Activated CD4-positive, alpha-beta memory T cell treated with anti-CD3 and anti-CD28 coated beads, Interleukin-2, amount 10 ng/mL, durations not matched to agents 7 days and 5 days (primary cell): ENCODE measurements at places on chromosomes 13 and 19. TPM values are rescaled to one million over a fixed set of nuclear protein-coding genes. Genes with fewer than 3 reads are reported as not detected.

DNA sequence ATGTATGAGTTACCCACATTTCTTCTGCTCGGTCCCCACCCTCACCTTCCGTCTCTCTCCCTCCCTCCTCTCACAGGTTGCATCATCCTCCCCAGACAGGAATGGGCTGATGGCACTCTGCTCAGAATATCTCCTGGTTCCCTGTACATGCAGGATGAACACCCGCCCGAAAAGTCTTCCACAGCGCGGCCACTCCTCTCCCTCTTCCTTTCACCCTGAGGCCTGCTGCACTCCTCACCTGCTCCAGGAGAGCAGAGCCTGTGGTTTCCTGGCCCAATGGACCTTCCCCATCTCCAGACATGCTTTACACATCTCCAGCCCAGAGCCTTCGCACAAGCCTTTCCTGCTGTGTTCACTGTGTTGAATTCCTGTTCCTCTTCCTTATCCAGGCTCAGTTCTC lies 40.9 kb downstream of the GSX1 start:
- no peak for DNase-seq

DNA sequence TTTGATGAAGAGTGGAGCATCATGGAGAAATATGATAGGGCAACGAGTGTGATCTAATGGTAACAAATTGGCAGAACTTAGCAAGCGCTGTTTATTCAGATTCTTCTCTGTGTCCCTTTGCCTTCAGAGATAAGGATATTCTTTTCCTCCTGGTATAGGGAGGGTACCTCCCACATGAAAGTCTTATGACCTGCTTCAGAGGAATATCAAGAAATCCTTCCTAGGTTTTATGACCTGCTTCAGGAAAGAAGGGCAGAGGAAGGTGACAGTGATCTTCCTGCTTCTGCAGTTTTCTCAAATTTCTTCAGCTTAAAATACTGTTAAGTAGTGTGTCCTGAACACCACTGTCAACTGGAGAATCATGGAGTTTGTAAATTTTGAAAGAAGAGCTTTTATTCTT lies 144.3 kb downstream of the DNAJC15 start:
- DNase-seq = no peak

- DNase-seq = no peak
Measured at GRCh38 chr13:72221276-72221962, 354.4 kb upstream of the DACH1 start.

DNA sequence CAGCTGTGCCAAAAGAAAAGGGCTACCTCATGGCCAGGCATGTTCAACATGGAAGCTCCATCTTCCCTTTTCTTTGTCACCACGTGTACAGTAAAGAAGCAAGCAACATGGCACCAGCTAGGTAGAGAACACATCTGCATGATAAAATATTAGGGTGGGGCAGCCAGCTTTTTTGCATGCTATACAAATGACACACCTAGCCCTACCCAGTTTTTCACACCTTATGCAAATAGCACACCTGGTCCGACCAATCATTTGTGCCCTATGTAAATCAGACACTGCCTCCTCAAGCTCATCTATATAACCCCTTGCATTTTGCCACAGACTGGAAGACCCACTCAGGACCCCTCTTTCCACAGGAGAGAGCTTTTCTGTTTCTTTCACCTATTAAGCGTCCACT lies 85.5 kb downstream of the STOML3 start:
- DNase-seq = no peak

- DNase-seq = no peak
Measured at GRCh38 chr13:66076417-66076816, 1153.7 kb downstream of the PCDH9 start.

- DNase-seq = no peak
Measured at GRCh38 chr13:51714663-51715168, 89.2 kb downstream of the DHRS12 start.

DNA sequence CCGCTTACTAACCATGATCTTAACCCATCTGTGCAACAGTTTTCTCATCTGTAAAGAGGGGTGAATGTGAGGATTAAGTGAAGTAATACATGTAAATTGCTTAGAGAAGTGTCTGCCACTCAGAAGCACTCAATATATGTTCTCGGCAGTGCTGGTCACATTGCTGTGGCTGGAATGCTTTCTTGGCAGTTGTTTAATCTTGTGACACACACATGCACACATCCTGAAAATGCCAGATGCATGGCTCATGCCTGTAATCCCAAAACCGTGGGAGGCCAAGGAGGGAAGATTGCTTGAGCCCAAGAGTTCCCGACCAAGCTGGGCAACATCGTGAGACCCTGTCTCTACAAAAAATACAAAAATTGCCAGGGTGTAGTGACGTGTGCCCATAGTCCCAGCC lies 4.9 kb upstream of the DMKN start:
- no peak for DNase-seq

GRCh38 chr13:110225609-110226574 lies 81.1 kb downstream of the COL4A1 start:
- DNase-seq = no peak

DNA sequence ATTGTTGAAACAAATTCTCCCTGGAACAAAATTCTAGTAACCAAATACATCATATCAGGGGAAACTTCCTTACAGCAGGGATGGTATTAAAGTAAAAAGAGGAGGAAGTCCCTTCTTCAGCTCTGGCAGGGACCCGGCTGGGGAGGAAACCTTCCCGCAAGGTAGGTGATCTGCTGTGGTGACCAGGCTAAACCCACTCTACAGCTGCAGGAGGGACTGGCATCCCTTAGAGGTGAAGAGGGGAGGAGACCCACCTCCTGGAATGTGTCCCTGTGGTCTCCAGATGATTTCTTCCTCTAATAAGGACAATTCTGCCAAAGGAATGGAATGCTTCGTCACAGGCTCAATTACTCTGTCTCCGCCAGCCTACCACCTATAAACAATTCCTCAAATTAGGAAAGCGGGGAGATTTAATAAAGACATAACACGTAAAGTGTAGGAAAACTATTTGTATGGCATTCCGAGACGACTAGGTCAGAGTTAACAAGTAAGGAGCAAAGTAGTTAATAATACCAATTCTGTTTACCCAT lies 637 bp upstream of the PDS5B start:
- DNase-seq = peak; percentile 17

- DNase-seq = no peak
Measured at GRCh38 chr19:10228393-10228792, 2.7 kb downstream of the S1PR2 start.

GRCh38 chr13:20157151-20157796 lies 3.6 kb downstream of the GJA3 start:
- no peak for DNase-seq

- no peak for DNase-seq
Measured at GRCh38 chr19:1910177-1910576, 5.0 kb downstream of the ADAT3 start.

GRCh38 chr19:8557642-8558238 lies 19.5 kb downstream of the MYO1F start:
- no peak for DNase-seq

DNA sequence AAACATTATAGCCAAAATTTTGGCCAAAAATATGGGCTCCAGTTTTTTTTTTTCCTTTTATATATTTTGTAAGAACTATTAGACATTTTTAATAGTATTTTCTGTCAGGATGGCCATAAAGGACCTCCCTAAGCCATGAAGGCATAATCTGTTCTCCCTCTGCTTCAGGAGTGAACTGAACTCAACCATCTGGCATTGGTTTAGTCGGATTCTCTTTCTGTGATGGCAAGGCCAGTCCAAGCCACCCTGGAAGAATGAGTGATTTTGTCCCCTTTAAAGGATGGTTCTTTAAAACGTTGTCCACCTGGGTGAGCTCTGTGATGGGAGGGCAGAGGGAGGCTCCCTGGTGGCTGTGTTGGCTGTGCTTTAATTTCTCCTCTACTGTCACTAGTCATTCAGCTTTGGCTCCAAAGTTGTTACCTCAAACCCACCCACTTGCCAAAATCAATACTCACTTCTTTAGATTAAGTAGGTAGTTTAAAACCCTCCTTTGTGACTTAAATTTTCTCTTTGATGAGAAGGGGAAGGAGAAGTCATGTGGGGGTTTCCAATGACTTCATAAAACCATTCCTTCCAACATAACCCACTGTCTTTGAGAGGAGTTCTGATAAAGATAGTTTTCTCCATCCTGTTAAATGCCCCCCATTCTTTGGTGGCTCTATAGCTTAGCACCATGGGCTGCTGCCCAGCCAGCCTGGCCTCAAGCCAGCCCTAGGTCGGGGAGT lies 4.4 kb downstream of the TNFRSF19 start:
- DNase-seq = no peak

DNA sequence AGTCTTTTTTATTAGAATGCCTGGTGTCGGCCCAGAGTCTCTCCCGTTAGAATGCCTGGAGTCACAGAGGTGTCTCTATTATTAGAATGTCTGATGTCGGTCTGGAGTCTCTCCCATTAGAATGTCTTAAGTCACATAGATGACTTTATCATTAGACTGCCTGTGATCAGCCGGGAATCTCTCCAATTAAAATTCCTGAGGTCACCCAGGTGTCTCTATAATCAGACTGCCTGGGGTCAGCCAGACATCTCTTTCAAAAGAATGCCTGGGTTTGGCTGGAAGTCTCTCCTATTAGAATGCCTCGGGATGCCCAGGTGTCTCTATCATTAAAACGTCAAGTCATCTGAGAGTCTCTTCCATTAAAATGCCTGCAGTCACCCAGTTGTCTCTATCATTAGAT lies 1493.9 kb downstream of the UQCRFS1 start:
- DNase-seq = no peak

GRCh38 chr13:74550039-74550438 lies 415.8 kb upstream of the KLF12 start:
- no peak for DNase-seq

DNA sequence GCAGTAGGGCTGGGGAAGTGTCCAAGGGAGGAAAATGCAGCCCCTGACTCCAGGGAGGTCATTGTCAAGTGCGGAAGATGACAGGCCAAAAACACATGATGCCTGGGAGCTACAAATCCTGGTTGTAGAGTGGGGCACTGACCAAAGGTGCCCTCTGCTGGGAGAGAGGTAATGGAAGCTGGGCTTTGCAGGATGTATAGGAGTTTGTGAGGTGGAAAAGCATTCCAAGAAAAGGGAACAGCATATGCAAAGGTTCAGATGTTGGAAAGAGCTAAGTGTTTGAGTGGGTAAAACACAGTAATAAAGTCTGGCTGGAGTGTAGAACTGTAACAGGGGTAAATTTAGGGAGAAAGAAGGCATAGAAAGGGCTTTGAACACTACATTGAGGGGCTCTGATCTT lies 46.9 kb upstream of the PTPRS start:
- DNase-seq = no peak

DNA sequence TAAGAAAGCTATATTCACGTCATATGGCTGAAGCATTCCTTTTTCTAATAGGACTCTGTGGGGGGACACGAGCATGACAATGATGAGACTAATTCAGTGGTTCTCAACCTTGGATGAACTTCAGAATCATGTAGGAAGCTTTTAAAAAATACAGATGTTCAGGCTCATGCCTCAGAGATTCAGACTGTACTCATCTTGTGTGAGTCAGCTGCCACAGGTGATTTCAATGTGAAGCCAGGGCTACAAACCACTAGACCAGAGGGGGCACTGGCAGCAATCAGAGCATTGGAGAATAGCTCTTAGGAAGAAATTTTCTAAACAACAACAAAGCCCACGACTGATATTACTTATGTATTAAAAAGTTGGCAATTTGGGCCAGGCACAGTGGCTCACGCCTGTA lies 91.7 kb downstream of the SERP2 start:
- DNase-seq = no peak

The KLF16 gene
- total RNA-seq = 24.6 TPM

The ARRDC5 gene
- 0.85 TPM for total RNA-seq

The DHDH gene
- total RNA-seq = 2.9 TPM

The GDF15 gene
- total RNA-seq = not detected

The CCNA1 gene
- 3.5 TPM for total RNA-seq

The SPACA4 gene
- not detected for total RNA-seq
